Stimulated activated CD8-positive, alpha-beta memory T cell treated with anti-CD3 and anti-CD28 coated beads, Interleukin-4, amount 100 ng/mL, for 4 hours (primary cell): ENCODE measurements at places on chromosomes 16 and 17.

GRCh38 chr16:4847774-4848587 lies 700 bp downstream of the UBN1 start:
- peak; percentile 1 for DNase-seq

GRCh38 chr17:8391711-8392110 lies 5.9 kb downstream of the RNF222 start:
- no peak for DNase-seq

- no peak for DNase-seq
These were observed 2.5 kb upstream of the CDH3 start for GRCh38 chr16:68642436-68643101.

GRCh38 chr17:40551879-40552768 lies 13.1 kb downstream of the CCR7 start:
- DNase-seq, result no peak

DNA sequence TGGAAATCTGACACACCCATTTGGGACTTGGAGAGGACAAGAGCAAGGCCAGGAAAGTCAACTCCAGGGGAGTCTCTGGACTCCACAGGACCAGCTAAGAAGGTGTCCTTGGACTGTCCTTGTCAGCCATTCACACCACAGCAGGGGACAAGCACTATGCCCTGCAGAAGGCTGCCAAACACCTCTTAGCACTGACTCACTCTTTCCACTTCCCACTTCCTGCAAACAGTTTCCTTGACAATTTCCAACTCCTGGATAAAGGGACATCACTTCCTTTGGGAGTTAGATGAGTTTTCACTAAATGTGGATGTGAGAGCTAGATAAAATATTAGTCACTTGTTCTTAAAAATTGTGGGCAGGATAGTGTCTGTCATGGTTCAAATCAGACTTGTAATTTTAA lies 37.8 kb upstream of the BCAR1 start:
- no peak for DNase-seq

DNA sequence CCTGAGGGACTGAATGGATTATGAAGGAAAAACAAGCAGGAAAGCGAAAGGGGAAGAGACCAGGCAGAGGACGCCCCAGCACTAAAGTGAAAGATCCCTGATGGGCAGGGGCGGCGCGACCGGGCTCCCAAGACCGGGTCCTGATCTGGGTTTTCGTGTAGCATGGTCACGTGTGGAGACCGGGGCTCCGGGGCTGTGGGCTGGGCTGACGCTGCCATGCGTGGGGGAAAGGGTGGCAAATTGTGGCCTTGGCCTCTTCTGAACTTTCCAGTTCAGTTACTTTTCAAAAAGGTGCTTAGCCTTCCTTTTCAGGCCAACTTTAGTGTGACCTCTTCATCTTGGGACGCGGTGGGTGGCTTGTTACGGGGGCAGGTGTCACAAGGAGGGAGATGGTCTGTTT lies 57.5 kb downstream of the METRNL start:
- no peak for DNase-seq

GRCh38 chr17:42562388-42563142 lies 617 bp downstream of the COASY start:
- no peak for DNase-seq

GRCh38 chr17:4074831-4075495 lies 67.9 kb downstream of the ZZEF1 start:
- DNase-seq, result no peak

DNA sequence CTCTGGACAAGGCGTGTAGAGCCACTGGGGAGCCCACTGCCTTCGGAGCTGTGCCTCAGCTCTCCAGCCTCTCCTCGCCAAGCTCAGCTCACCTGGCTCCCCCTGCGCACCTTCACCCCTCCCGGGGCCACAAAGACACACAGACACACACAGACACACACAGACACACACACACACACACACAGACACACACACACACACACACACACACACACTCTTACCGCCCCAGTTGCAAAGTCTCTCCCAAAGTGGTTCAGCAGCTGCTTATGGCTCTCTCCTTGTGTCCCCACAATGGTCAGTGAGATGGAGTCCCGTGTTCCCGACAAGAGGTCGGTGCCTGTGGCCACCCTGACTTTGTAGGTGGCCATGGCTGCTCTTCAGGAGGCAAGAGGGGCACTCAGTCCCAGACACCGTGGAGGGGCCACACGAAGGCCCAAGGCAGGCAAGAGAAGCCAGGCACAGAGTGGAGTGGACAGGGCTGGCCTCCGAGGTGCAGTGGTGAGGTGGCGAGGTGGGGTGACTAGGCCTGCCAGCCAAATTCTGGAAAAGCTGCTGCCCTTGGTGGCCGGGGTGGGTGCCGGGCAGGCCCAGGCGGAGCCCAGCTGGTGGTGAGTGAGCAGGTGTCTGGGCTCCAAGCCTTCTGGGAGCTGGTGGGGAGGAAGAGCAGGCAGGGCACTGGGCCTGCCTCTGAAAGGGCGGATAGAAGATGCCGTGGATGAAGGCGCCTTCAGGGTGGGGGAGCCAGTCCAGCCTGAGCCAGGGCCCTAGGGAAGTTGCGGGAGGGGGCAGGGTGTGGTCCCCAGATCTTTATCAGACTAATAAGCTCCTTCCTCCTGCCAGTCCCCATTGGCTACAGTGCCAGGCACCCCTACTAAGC lies at the start of gene ALOX12B:
TSS of gene ALOX12B (minus strand) at position 642 of the 877 bp plus-strand sequence. CDS start at position 368, 274 bp downstream.
- DNase-seq, result no peak

DNA sequence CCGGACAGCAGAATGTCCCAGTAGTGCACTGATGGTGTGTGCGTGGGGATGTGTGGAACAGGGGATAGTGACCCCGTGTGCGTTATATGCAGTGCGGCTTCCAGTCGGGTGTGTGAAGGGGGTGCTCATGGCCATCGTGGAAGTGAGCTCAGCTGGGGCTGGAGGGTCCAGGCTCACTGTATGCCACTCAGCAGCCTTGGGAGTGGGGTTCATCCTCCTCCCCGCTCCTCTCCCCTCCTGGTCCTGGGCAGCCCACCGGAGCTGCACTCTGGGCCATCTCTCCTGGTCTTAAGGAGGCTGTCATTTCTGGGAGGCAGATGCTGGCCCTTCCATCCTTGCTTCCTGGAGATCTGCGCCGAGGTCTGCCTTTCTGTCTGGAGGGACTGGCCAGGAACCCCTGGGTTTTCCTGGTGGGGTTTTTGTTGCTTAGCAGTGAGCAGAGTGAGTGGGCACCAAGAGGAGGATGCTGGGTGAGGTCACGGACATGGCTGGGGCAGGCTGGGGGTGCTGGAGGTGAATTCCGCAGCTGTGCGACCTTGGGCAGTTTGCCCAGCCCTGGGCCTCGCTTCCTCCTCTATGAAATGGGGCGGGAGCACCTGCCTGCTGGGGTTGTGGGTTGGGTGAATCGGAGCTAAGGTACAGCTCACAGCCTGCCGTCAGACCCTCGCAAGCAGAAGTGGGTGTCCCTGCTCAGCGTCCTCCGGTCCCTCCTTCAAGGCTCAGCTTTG lies 164.1 kb downstream of the SEC14L1 start:
- DNase-seq, result no peak

DNA sequence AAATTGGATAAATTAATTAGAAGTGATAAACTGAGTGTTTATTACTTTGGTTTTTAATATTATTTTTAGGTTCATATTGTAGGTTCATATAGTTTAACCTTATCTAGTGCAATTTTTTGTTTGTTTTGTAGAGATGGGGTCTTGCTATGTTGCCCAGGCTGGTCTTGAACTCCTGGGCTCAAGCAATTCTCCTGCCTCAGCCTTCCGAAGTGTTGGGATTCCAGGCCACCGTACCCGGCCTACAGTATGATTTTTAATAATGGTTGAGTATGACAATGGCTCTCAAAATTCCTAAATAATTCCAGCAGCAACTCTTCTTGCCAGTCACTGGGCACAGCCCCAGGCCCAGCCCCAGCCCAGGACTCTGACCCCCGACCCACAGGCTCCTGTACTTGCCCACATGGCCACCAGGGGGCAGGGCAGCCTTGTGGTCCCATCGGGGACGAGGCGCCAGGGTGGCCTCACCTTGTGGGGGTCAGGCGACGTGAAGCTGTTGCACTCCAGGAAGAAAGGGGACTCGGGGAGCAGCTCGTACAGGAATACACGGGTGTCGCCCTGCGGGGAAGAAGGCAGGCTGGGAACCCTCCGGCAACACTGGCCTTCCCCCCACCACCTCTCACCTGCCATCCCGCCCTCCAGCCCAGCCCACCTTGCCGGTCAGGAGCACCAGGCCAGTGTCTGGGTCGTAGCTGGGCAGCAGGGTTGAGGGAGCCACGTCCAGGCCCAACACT lies 7.9 kb upstream of the PAM16 start:
- peak; percentile 51 for DNase-seq

DNA sequence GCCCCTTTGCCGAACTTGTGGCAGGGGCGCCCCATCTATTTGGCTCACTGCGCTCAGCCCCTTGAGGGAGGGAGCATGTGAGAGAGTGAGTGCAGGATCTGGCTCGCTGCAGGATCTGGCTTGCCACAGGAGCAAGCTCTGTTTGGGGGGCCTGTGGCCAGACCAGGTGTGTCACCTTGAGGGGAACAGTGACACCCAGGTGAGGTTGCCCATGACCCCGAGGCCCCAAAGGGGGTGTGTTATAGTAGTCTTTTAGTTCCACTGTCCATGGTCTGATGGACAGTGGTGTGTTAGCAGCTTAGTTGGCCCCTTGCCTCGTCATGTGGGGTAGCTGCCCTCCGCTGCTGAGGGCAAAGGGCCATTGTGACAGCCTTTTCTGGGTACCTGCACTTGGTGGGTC lies 41.6 kb downstream of the CCDC42 start:
- DNase-seq, result no peak

DNA sequence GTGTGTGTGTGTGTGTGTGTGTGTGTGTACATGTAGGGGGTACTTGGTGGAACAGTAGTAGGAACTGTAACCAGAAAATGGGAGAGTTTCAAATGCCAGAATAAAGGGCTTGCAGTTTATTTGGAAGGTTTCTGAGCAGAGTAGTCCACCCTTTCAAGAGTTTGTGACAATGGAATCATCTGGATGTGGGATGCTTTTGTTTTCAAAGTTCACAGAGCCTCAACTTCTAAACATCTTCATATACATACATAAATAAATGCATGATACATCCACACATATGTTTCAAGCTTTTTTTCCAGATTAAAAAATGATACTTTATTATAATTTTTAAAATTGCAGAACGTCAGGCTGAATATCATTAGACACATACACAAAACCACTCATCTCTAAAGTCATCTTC lies 2.4 kb upstream of the PKD1L3 start:
- no peak for DNase-seq

GRCh38 chr17:77854083-77854758 lies 104.3 kb upstream of the TNRC6C start:
- DNase-seq, result no peak

DNA sequence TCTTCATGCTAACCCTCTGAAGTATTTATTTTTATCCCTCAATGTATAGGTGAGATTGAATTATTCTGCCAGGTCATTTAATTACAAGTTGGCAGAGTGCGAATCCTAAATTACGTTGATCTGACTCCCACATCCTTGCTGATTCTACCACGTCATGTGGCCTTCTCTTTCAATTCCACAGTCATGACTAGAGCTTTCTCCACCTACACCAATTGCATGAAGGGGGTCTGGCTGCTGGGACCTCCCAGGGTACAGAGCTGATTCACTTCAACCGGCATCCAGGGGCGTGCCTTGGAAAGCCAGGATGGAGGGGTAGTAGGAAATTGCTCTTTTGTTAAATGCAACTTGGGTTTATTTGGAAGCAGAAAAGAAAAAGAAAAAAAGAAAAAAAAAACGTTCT lies 41.1 kb upstream of the CDH13 start:
- DNase-seq, result no peak

DNA sequence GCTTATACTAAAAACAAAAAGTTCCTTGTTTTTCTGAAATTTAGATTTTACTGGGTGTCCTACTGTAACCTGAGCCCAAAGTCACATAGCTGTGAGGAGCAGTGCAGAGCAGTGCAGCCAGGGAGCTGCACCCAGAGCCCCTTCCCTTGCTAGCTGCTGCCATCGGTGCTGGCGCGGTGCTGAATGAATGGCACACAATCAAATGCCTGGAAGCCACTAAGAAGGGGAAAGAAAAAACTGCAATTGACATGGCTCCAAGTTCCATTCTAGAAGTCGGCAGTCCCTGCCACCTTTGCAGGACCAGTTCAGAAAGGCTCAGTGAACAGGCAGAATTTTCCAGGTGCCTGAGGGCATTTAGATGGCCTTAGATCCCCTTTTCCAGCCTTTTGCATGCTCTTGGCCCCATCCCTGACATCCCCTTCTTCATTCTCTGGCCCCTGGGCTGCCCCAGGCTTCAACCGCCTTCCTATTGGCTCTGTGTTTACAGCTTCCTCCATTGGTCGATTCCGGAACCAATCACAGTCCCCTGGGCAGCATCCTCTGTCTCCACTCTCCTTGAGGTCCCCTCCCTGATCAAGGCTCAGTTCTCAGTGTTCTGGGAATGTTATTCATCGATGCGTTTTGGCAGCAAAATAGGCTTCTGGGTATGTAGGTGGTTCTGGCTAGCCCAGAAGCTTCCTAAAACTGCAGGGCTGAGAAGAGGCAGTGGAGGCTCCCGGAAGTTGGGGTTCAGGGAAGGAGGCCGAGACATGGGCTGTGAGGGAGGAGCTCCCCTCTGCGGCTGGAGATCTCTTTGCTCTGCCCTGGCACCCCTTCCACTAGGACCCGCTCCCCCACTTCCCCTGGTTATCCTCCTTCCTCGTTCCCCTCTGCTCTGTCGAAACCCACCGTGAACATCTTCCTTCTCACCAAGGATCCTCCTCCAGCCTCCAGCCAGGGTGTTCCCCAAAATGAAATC lies 37.9 kb downstream of the ATP2C2 start:
- no peak for DNase-seq

GRCh38 chr17:69431835-69432234 lies 17.3 kb downstream of the MAP2K6 start:
- DNase-seq, result no peak

- no peak for DNase-seq
These were observed 4.1 kb downstream of the PECAM1 start for GRCh38 chr17:64386412-64387144.
